ENCODE measurements at places on chromosomes 5 and 9. TPM values are rescaled to one million over a fixed set of nuclear protein-coding genes. Genes with fewer than 3 reads are reported as not detected.

DNA sequence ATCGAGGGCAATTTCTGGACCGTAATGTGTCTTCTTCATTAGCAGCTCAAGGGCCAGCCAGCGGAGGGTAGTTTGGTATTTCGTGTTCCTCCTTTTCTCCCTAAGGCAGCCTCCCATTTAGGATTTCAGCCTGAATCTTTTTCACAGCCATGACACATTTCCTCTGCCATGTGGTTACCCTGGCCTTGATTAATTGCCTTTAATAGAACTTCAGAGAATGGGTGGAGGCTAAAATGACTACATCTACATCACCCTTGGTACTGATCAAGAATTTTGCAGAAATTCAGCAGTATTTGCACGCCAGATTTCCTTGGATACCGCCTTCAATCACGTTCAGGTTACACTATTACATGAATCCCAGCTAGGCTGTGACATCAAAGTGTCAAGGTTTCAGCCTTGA, 58.0 kb downstream of the ADAMTS16 start:
- peak; percentile 39 for DNase-seq

Gene UCK1
- 22.6 TPM for polyA plus RNA-seq

GRCh38 chr9:99118782-99119466, 14.0 kb downstream of the TGFBR1 start:
- no peak for DNase-seq

GRCh38 chr5:156929366-156929948, 33.6 kb downstream of the TIMD4 start:
- DNase-seq = no peak

Gene FOXD4
- 0.09 TPM for polyA plus RNA-seq

DNA sequence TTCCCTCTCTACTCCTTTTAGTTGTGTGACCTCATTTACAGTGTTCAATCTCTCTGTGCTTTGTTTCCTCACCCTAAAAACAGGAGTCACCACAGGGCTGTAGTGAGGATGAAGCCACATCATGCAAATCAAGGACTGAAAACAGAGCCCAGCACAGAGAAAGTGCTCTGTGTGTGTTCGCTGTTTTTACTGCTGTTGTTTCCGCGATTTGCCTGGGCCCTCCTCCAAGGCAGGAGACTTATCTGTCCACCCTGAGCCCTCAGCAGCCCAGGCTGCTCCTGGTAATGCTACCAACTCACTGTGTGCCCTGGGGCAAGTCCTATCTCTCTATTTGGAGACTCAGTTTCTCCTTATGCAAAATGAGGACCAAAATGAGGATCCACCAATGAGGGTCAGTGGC, 87.2 kb upstream of the NEURL1B start:
- DNase-seq = no peak

Gene CAMLG
- polyA plus RNA-seq = 45.0 TPM

GRCh38 chr9:124198331-124198730, 59.4 kb upstream of the NEK6 start:
- DNase-seq = no peak

Gene ZNF462
- polyA plus RNA-seq = 1.1 TPM

GRCh38 chr9:93673839-93674334, 97.5 kb downstream of the PHF2 start:
- no peak for DNase-seq

Gene GNE
- 6.9 TPM for polyA plus RNA-seq

DNA sequence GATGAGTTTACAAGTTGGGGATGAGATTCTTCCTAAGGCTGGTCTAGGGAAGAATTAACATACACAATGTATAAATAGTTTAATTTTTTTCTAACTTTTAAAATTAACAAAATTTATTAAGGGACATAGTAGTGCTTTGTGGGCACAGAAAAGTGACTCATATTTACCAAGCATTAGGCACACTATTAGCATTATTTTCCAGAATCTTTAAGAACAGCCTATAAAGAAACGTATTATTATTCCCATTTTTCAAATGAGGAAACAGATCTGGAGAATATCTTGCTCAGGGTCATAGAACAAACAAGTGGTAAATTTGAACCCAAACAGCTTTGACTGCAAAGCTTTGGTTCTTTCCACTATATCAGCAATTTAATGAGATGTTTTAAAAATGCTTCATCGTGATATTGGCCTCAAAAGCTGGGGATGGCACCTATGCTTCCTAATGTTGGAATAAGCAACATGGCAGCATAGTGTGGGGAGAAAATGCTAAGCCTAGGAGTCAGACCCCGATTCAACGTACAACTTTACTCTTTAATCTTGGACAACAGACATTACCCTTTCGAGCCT, 55.9 kb downstream of the ABCA1 start:
- DNase-seq = no peak

DNA sequence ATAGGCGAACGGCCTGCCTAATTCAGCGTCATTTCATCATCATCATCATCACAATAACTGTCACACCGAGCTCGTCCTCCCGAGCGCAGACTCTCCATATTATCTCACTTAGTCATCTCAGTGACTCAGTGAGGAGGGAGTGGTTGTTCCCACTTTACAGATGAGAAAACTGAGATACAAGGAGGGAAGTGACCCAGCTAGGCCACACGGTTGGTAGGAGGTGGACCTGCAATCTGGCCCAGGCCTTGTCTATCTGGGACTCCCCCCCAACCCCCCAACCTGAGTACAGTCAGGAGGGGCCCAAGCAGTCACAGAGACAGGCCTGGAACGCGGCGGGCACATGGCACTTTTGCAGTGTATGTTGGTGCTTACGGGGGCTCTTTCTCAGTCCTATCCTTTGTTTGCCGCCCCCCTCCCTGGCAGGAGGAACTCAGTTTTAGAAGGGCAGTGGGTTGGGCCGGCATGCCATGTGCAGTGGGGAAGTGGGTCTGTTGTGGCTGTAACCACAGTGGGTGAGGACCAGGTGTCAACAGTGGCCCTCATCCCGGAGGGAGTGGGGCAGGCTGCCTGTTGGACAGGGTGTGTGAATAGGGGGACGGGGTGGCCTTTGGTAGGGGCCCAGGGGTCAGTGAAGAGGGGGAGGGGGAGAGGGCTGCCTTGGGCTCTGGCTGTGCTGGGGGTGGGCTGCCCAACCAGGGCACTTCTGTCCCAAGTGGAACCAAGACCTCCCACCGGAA, 1.7 kb upstream of the RXRA start:
- DNase-seq = no peak

DNA sequence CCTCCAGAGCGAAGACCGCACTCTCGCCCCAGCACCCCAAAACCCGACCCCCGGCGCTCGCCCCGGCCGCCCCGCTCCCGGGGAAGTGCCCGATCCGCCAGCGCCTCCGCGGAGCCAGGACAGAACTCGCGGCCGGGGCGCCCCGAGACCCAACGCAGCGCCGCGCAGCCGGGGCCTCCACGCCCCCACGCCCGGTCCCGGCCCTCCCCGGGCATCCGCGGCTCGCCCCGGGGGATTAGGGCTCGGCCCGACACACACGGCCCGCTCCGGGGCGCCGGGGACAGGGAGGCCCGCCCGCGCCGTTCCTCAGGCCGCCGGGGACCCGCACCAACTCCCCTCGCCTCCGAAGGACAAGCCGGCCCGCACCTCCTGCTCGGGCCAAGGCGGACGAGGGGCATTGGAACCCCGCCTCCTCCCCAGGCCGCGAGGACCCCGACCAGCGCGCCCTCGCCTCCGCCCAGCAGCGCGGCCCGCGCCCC, 544 bp downstream of the FNBP1 start:
- peak; percentile 63 for DNase-seq

Gene LHX3
- polyA plus RNA-seq = not detected

Gene LHFPL2
- 8.0 TPM for polyA plus RNA-seq

GRCh38 chr9:34545497-34545896, 22.7 kb upstream of the ENHO start:
- DNase-seq = no peak

Gene PCDHA2
- not detected for polyA plus RNA-seq

Gene PCDHB7
- polyA plus RNA-seq = 0.51 TPM

DNA sequence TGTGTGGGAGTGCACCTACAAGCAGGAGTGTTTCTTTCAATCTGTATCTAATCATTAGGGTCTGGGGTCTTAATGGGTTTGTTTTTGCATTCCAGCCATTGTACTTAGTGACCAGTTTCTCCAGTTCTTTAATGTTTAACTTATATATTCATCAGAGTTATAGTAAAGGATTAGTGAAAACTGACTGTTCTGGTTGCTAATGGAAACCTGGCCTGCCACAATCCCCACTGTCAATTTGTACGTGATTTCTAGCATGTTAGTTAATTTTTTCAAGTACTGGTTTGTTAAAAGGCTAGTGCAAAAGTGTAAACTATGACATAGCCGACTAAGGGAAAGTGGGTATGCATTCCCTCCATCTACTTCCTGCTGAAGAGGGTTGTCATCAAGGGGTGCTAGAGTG, 276.1 kb downstream of the HTR1A start:
- DNase-seq = no peak

GRCh38 chr9:137255448-137256114, 454 bp downstream of the NELFB start:
- peak; percentile 68 for DNase-seq

GRCh38 chr9:5670079-5670478, 41.2 kb downstream of the RIC1 start:
- no peak for DNase-seq

Gene LCP2
- not detected for polyA plus RNA-seq

Gene FRMPD1
- polyA plus RNA-seq = not detected

GRCh38 chr5:16726538-16726946, 109.7 kb upstream of the RETREG1 start:
- no peak for DNase-seq

DNA sequence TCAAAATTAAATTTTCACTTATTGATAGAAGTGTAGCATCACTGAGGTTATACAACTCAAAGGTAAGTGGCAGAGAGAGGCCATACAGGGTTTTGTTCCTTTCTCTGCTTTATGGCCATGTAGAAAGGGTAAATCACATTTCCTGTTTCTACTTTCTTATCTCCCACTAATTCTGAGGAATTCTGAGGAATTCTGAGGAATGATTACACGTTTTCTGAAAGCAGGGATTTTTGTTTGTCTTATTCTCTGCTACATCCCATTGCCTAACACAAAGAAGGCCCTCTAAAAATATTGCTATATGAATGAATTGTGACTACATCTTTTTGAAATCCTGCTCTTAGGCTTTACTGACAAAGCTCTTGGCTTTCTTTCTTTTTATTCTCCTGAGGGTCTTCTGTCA, 516.9 kb upstream of the ZNF608 start:
- DNase-seq = no peak

- no peak for DNase-seq
Measured at GRCh38 chr5:9529041-9529480, 16.8 kb downstream of the SEMA5A start.

GRCh38 chr9:12816656-12817101, 41.9 kb downstream of the LURAP1L start:
- no peak for DNase-seq

DNA sequence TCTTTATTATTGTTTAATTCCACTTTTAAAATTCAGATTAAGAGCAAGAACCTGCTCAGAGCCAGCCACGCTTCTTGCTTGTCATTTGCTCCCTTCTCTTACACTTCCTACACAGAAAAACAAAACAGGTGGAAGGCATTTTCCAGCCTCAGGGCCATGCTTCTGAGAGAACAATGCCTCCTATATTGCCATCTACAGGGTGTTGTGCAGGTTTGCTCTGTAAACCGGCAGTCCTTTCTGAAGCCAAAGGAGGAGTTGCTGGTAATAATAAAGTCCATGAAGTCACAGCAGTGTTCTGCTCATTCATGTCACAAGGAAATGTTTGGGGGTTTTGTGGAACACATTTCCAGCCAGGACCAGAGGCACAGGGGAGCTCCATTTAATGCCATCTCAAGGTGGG, 16.1 kb upstream of the PRLR start:
- DNase-seq = peak; percentile 7

Gene LECT2
- 0.41 TPM for polyA plus RNA-seq
